ENCODE measurements at places on chromosomes 7 and 10. TPM values are rescaled to one million over a fixed set of nuclear protein-coding genes. Genes with fewer than 3 reads are reported as not detected.

The ELAPOR2 gene
- total RNA-seq, result 29.5 TPM

The SPOCK2 gene
- 13.8 TPM for total RNA-seq

The RPEL1 gene
- total RNA-seq, result not detected

The AMPH gene
- total RNA-seq, result 2.0 TPM

The GPR15LG gene
- total RNA-seq, result 0.70 TPM

The MET gene
- total RNA-seq, result 34.2 TPM

The CALML5 gene
- total RNA-seq, result not detected

The ABCC2 gene
- 64.0 TPM for total RNA-seq

The CNPY4 gene
- total RNA-seq, result 36.0 TPM

The CLDN3 gene
- total RNA-seq, result 13.6 TPM

The SRRM3 gene
- total RNA-seq, result 8.4 TPM

The DNAJB12 gene
- 30.6 TPM for total RNA-seq

The CYP2C8 gene
- 2.9 TPM for total RNA-seq

The IDI2 gene
- not detected for total RNA-seq

The BICC1 gene
- 15.2 TPM for total RNA-seq

Measured in type B pancreatic cell (in vitro differentiated cells).